ENCODE measurements at places on chromosomes 4 and X.

DNA sequence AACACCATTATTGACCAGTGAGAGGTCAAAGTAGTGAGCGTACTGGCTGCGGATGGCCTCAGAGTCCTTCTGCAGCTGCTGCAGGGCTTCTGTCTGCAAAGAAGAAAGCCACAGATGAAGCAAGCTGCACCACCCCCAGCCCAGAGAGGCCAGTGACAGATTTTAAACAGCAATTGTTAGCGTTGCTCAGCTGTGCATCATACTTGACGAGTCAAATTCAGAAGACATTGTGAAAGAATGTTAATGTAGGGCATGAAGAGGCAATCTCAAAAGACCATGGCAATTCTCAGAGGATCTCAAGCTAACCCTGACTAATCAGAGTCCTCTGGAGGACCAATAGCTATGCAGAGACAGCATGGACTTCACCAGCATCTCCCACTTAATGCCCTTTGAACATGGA is 16.6 kb downstream of the DKC1 start:
- no peak for DNase-seq

GRCh38 chr4:80162418-80162817 is 34.9 kb upstream of the PRDM8 start:
- no peak for DNase-seq

DNA sequence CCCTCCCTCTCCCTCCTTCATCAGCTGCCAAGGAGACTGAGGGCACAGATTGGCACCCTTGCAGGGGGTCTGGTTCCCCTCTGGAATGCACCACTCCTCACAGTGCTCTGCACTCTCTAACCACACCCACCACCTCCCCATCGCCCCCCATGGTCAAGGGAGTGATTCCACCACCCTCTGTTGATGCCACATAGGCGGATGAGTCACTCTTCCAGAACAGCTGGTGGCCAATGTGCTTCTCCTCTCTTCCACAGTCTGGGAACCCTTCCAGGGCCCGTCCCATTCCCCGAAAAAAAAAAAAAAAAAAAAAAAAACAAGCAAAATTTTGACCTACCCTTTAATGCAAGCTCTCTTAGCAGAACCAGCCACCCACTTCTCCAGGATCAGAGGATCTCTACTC is 341.3 kb upstream of the KLF3 start:
- no peak for DNase-seq

DNA sequence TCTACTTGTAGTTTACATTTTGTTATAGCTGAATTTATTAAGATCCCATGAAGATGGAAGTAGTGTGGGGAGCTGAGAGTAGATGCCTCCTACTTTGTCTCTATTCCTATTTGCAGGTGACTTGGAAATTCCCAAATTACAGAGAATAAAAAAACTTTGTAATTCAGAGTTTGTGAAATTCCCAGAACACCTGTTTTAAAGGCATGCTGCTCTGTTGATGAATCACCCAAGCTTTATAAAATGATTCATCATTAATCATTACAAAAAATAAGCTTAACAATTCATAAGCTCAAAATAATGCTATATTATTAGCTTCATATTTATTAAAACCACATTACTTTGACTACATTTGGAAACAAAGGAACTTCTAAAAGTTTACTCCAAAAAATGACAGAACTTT is 856.3 kb downstream of the RPA4 start:
- no peak for DNase-seq

DNA sequence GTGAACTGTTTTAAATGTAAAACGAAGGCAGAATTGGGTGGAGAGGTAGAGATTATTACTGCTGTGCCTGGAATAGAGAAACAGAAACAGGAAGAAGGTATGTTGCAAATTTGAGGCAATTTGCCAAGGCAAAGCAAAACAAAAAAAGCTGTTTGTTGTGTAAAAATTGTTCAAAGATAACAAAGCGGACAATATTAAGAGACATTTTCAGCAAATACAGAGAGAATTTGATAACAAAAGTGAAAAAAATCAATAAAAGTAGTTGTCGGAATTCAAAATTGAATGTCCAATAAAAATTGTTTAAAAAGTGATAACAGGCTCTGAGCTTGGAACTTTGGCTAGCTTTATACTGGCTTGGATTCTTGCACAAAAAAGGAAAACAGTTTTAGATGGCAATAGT is 14.4 kb upstream of the SMS start:
- DNase-seq, result no peak

DNA sequence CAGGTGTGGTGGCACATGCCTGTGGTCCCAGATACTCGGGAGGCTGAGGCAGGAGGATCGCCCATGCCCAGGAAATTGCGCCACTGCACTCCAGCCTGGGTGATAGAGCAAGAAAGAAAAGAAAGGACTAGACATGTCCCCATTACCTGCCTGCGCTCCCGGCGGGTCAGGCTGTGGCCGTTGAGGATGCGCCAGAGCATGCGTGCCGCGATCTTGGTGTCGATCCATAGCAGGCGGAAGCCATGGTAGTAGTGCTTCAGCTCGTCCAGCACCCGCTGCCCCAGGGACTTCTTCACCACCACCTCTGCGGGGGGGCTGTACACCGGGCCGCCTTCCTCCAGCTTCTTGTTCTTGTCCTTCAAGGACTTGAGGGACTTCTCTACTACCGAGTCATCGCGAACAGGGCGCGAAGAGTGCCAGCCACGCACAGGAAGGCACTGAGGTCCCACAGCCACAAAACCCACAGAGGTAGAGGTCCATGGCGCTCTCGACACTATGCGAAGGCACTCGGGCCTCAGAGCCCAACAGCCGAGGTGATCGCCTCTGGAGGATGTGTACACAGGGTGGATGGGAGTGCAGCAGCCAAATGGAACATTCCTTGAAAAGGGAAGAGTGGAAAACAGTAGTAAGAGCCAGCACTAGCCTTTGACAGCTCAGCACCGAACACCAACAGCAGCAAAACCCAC is 14.6 kb downstream of the LETM1 start:
- DNase-seq, result no peak

DNA sequence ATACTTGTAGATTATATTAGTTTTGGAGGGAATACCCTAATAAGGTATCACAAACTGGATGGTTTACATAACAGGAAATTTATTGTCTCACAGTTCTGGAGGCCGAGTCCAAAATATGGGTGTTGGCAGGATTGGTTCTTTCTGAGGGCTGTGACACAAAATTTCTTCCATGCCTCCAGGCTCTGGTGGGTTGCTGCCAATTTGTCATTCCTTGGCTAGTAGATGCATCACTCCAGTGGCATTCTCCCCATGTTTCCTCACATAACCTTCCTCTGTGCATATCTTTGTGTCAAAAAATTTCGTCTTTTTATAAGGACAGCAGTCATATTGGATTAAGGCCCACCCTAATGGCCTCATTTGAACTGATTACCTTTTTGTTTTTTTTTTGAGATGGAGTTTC is 49.3 kb downstream of the APELA start:
- no peak for DNase-seq

DNA sequence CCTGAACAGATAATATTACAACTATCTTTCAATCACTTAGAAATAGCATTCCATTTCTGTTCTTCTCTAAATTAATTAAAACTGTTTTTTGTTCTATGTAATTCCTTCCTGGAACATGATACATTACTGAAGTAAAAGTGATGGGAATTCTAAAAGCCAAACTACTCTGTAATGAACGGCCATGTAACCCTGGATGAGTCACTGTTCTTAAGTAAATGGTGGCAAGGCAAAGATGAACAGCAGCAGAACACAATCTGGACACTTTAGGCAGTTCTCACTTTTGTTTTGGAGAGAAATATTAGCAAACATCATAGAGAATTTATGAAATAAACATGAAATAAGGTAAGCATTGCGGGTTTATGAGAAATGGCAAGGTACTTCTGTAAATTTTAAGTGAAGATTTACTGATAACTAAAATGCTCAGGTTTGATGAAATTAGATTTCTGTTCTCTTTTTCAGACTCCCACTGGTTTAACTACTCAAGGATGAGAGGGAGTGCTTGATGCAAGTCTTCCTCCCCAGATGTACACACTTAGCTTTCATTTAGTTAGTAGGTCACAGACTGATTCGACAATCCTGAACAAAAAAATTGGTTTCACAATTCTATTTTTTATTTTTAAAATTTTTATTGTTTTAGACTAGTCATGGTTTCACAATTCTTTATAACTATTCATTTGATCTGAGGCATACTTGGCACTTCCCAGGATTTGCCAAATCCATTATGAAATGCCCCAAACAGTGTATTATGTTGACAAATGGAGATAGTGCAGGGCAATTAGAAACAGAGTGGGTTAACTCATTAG is 964 bp upstream of the GPR82 start:
- DNase-seq, result no peak

DNA sequence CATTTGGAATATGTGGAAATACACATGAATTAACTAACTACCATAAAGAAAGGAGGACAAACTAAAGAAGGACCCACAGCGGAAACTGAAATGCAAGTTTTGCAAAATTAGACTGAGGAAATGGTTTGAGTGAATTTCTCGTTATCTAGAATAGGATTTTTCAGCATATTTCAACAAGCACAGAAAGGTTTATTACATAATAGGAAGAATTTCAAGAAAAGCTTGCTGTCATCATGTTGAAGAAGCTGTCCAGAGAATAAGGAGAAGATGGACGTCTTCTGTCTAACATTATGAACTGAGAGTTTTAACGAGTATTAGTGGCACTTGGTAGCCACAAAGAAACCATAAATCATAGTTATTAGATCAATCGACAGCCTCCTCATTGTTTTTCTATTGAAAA is 45.0 kb downstream of the TEC start:
- DNase-seq, result no peak

DNA sequence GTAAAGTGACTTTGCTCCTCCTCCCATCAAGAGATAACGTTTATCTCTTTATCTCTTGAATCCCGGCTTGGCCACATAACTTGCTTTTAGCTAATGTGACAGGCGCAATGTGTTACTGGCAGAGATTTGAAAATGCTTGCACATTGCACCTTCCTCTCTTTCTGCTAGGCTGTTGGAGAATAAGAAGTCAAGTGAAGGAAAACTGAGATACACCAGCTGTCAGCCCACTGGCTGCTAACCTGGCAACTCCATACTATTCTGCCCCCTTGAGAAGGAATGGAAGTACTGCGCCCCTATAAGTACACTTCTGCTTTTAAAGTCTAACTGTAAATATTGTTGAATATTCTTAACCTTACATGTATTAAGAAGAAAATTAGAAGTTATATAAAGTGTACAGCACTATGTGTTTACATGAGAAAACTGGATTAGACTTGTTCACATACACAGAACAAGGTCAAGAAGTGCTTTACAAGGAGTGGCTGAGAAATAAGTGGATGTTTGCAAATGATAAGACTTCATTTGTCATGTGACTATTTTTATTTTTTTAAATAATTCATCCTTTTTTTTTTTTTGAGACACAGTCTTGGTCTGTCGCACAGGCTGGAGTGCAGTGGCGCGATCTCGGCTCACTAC is 424.5 kb upstream of the CTSO start:
- DNase-seq, result no peak

GRCh38 chr4:138894709-138895108 is 120.9 kb upstream of the NOCT start:
- no peak for DNase-seq

GRCh38 chrX:136041254-136041812 is 56.1 kb downstream of the SLC9A6 start:
- DNase-seq, result no peak

- no peak for DNase-seq
Observed at GRCh38 chr4:130432289-130432688, 1336.3 kb downstream of the C4orf33 start.

DNA sequence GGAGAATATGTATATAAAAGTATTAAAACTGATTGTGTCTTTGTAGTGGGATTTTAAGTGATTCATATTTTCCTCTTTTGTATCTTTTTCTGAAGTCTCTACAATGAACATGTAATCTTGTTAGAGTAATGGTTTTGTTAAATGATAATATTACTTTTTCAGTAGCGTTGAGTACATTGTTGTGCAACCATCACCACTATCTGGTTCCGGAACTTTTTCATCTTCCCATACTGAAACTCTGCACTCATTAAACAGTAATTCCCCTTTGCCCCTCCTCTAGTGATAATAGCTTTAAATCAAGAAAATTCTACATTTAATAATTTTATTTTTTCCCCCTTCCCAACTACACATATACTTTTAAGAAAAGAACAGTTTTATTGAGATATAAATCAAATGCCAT is 23.3 kb downstream of the SHROOM3 start:
- DNase-seq, result no peak

GRCh38 chr4:123342498-123342897 is 54.1 kb upstream of the SPRY1 start:
- no peak for DNase-seq

DNA sequence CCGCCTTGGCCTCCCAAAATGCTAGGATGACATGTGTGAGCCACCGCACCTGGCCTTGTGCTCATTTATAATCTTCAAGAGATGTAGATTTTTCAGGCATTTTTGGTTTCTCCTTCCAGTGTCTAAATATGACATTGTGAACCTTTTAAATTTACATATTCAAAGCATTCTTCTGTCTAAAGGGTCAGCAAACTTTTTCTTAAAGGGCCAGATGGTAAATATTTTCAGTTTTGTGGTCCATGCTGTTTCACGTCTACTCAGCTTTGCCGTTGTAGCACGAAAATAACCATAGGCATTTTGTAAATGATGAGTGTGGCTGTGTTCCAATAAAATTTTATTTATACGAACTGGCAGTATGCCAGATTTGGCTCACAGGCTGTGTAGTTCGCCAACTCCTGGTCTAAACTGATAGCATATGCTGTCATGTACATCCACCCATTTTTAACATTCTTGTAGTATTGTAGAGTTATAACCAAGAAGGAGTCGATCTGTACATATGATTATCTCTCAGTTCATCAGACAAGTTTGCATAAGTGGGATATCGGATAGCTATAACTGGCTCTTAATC is 12.7 kb upstream of the GCNA start:
- DNase-seq, result no peak

DNA sequence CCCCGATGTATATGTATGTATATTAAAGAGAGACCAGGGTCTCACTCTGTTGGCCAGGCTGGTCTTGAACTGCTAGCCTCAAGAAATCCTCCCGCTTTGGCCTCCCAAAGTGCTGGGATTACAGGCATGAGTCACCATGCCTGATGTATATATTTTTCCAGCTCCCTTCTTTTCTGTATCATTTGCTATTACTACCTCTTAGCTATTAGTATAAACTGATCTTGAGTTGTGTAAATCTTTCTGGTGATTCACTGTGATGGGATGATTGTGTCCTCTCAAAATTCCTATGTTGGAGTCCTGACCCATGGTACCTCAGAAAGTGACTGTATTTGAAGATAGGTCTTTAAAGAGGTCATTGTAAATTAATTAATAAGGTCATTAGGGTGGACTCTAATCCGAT is 53.1 kb downstream of the HPRT1 start:
- no peak for DNase-seq

DNA sequence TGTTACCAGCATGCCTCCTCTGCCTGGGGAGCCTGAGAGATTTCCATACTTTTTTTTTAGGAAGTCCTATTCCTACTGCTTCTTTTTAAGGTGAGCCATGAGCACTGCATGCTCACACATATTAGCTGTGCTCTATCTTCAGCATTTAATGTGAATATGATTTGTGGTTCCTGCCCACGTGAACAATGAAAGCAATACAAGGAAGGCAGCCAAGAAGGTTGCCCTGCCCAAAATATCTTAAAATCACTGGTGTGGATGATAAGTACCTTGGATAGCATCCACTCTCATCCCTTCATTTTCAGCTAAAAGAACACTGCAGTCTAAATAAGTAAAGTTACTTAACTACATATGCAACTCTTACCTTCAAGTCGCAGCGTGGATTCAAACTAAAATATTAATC is 607.5 kb downstream of the PACRGL start:
- no peak for DNase-seq

Measured in activated CD8-positive, alpha-beta memory T cell treated with anti-CD3 and anti-CD28 coated beads for 48 hours (primary cell).